CD4-positive, CD25-positive, alpha-beta regulatory T cell (primary cell): ENCODE measurements at places on chromosomes 7 and 10.
A peak's percentile ranks its signal among the peaks of the same experiment; 100 is the strongest.

DNA sequence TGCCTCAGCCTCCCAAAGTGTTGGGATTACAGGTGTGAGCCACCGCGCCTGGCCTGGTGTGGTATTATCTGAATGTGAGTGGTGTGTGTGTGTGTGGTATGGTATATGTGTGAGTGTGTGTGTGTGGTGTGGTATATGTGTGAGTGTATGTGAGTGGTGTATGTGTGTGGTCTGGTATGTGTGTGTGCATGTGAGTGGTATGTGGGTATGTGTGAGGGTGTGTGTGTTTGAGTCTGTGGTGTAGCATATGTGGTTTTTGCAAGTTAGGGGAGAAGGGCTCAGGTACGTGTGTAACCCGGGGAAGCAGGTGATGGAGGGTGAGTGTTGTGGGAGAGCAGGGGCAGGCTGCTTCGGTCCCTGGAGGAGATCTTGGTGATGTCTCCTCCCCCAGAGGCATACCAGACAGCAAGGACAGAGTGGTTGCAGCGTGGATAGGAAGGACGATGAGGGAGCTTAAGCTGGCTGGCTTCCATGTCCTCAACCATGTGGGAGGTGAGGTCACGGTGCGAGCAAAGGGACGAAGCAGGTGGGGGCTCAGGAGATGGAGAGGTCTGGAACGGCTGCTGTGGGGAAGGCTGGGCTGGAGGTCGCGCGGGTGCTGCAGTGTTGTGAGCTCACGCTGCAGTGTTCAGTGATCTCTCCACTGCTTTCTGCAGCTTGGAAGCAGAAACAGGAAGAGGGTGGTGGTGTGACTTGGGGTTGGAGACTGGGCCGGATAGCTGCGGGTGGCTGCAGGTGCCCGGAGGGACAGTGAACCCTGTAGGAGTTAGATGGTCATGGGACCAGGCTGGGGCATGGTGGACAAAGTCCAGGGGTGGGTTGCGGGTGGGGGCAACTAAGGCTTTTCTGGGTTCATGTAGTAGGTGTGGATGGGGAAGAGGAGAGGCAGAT, 5.0 kb downstream of the ZYX start:
- H3K27me3 ChIP-seq: no peaks in the 10 kb centered on the region
- peaks cover 54% of the 10 kb centered on the region for H3K4me1 ChIP-seq
- no peak for DNase-seq
- peak overlapping the region; percentile 58 for H3K4me3 ChIP-seq
- H3K36me3 ChIP-seq: peaks cover 35% of the 10 kb centered on the region

DNA sequence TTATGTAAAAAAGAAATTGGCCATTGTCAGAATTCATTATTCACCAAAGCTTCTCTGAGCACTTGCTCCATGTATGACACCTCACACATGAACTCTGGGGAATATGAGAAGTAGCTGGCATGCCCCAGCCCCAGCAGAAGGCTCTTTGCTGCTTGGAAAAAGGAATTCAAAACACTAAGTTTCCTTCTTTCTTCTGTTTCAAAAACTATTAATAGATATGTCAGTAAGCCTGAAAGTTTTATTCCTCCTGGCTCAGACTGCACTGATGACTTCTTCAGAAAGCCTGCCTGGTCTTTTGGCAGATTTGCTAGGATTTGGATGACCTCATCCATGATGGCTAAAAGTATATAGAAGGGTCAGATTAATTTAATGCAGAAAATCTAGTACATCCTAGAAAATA, 511.0 kb downstream of the GFRA1 start:
- no peak for DNase-seq
- H3K4me1 ChIP-seq: no peaks in the 10 kb centered on the region
- H3K36me3 ChIP-seq: no peaks in the 10 kb centered on the region
- H3K27me3 ChIP-seq: no peaks in the 10 kb centered on the region
- no peak overlapping the region for H3K27ac ChIP-seq

GRCh38 chr7:87056346-87056745, 3.1 kb downstream of the ELAPOR2 start:
- no peak for DNase-seq
- H3K27ac ChIP-seq: no peak overlapping the region
- H3K36me3 ChIP-seq: no peaks in the 10 kb centered on the region

- H3K36me3 ChIP-seq: no peaks in the 10 kb centered on the region
- H3K27me3 ChIP-seq: no peaks in the 10 kb centered on the region
- no peak overlapping the region for H3K27ac ChIP-seq
- no peak overlapping the region for H3K4me3 ChIP-seq
- DNase-seq: no peak
- H3K4me1 ChIP-seq: no peaks in the 10 kb centered on the region
These were observed 73.4 kb upstream of the PPP1R17 start for GRCh38 chr7:31613604-31614003.

GRCh38 chr7:30468041-30468440, 10.5 kb downstream of the NOD1 start:
- H3K4me1 ChIP-seq: peaks cover 18% of the 10 kb centered on the region
- H3K27me3 ChIP-seq: no peaks in the 10 kb centered on the region
- no peak overlapping the region for H3K4me3 ChIP-seq
- peaks cover 14% of the 10 kb centered on the region for H3K36me3 ChIP-seq
- no peak overlapping the region for H3K27ac ChIP-seq

- H3K27ac ChIP-seq: no peak overlapping the region
- H3K4me1 ChIP-seq: no peaks in the 10 kb centered on the region
- no peaks in the 10 kb centered on the region for H3K27me3 ChIP-seq
- no peak overlapping the region for H3K4me3 ChIP-seq
These were observed 60.3 kb downstream of the RAB18 start for GRCh38 chr10:27564398-27564797.

GRCh38 chr7:134936893-134937510, 49.3 kb upstream of the AGBL3 start:
- H3K4me1 ChIP-seq: no peaks in the 10 kb centered on the region
- H3K27me3 ChIP-seq: peaks cover 1% of the 10 kb centered on the region
- DNase-seq: no peak

DNA sequence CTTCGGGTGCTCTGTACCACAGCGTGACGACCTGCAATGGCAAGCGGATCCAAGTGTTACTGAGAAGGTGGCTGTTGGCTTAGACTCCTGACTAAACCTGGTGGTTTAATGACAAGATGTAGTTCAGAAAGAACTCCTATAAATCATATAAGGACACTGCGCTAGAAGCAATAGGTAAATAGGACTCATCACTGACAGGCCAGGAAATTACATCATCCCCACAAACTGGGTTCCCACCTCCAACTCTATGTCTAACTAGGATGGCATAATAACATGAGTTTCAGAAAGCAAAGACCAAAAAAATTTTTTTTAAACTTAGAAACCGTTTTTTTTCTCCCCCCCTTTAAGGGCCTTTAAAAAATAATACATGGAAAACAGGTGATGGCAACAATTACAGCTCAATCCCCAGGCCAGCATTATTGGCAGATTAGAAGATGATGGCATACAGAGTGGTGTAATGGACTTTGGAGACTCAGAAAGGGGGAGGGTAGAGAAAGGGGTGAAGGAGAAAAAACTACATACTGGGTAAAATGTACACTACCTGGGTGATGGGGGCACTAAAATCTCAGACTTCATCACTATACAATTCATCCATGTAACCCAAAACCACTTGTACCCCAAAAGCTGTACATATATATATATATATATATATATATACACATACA, 81.4 kb upstream of the FAM133B start:
- peak; percentile 32 for DNase-seq
- H3K36me3 ChIP-seq: no peaks in the 10 kb centered on the region
- no peaks in the 10 kb centered on the region for H3K27me3 ChIP-seq
- H3K27ac ChIP-seq: no peak overlapping the region
- no peak overlapping the region for H3K4me3 ChIP-seq
- H3K4me1 ChIP-seq: no peaks in the 10 kb centered on the region

DNA sequence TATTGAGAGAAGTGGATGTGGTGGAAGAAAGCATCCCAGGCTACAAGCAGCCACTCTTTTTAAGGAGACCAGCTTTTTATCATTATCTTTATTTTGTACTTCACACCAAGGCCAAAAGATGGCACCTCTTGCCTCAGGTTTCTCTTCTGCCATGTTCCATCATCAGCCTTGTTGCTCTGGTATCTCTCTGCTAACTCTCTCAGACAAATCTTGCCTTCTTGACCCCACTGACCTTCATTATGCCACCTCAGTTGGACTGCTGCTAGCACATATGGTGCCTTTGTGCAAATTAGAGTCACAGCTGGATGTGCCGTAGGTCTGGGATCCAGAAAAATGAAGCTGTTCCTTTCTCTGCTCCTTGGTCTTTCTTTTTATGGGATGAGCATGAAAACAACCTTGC, 47.1 kb upstream of the DYNC1I1 start:
- no peak overlapping the region for H3K4me3 ChIP-seq
- DNase-seq: no peak
- no peaks in the 10 kb centered on the region for H3K36me3 ChIP-seq

- no peak overlapping the region for H3K4me3 ChIP-seq
- peaks cover 10% of the 10 kb centered on the region for H3K4me1 ChIP-seq
- peaks cover 17% of the 10 kb centered on the region for H3K27me3 ChIP-seq
- no peak overlapping the region for H3K27ac ChIP-seq
- DNase-seq: no peak
- H3K36me3 ChIP-seq: no peaks in the 10 kb centered on the region
These were observed 13.0 kb upstream of the BAMBI start for GRCh38 chr10:28664369-28664740.

GRCh38 chr7:8379264-8379663, 54.1 kb upstream of the NXPH1 start:
- no peak overlapping the region for H3K27ac ChIP-seq
- no peaks in the 10 kb centered on the region for H3K36me3 ChIP-seq
- H3K27me3 ChIP-seq: peaks cover 8% of the 10 kb centered on the region
- no peak overlapping the region for H3K4me3 ChIP-seq
- no peaks in the 10 kb centered on the region for H3K4me1 ChIP-seq

GRCh38 chr7:1310936-1311335, 78.3 kb downstream of the UNCX start:
- no peaks in the 10 kb centered on the region for H3K4me1 ChIP-seq
- no peak overlapping the region for H3K27ac ChIP-seq
- no peak for DNase-seq

DNA sequence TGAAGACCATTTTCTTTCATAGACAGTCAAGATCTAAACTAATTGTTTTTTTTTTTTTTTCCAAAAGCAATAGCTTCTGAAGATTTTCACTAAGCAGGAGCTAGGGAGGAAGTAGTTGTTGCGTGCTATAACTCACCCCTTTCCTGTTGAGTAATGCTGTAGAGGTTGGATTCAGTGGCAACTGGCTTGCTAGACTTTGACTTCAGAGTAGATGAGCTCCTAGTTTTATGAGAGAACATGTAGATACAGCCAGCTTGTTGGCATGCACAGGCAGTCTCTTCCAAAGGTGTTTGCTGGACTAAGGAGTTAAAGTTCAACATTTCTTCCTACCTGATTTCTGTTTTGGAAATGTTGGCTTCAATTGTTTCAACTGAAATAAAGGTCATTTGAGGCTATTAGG, 66.2 kb upstream of the MXI1 start:
- H3K36me3 ChIP-seq: no peaks in the 10 kb centered on the region
- H3K27ac ChIP-seq: no peak overlapping the region
- H3K4me1 ChIP-seq: peaks cover 9% of the 10 kb centered on the region
- no peak for DNase-seq

GRCh38 chr10:129532838-129533237, 65.8 kb downstream of the MGMT start:
- H3K36me3 ChIP-seq: peaks cover 11% of the 10 kb centered on the region
- H3K4me1 ChIP-seq: no peaks in the 10 kb centered on the region
- DNase-seq: no peak
- no peaks in the 10 kb centered on the region for H3K27me3 ChIP-seq
- H3K4me3 ChIP-seq: no peak overlapping the region
- H3K27ac ChIP-seq: no peak overlapping the region

- H3K4me1 ChIP-seq: no peaks in the 10 kb centered on the region
- no peaks in the 10 kb centered on the region for H3K36me3 ChIP-seq
- no peaks in the 10 kb centered on the region for H3K27me3 ChIP-seq
- H3K4me3 ChIP-seq: no peak overlapping the region
These were observed 414.0 kb upstream of the ANKRD30A start for GRCh38 chr10:36711361-36711760.

- no peak overlapping the region for H3K4me3 ChIP-seq
- no peaks in the 10 kb centered on the region for H3K4me1 ChIP-seq
- no peak overlapping the region for H3K27ac ChIP-seq
- H3K27me3 ChIP-seq: no peaks in the 10 kb centered on the region
These were observed 33.7 kb downstream of the MGMT start for GRCh38 chr10:129500617-129501339.

DNA sequence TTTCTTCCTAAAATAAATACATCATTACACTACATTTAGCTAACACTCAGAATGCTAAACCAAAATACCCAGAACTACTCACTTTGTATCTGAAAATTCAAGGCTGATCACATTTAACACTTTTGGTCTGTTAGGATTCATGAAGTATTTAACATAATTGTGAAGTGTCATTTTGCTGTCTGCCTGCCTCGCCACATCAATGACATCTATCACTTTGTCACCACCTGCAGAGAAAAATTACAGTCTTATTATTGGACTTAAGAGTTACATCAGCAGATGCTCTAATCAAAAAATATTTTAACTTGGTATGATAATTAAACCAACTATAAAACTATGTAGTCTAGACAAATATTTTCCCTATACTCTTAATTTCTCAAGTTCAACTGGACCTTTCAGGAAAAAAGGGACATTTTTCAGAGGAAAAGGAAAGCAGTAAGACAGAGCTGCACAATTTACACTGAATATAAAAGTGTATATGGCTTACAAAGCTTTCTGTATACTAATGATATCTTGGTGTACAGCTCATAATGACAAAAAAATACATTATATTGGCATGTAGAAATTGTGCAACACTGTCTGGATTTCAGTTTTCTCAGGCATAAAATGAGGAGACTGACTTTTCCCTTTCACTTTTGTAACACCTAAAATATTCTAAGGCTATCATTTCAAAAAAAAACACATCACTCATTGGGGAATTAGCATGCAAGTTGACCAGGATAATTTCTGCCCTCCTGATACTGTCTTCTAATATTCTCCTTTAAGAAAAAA, 49.2 kb downstream of the KDM7A start:
- H3K4me1 ChIP-seq: no peaks in the 10 kb centered on the region
- H3K27ac ChIP-seq: no peak overlapping the region
- no peaks in the 10 kb centered on the region for H3K27me3 ChIP-seq
- DNase-seq: no peak

GRCh38 chr10:76375761-76376160, 944.3 kb downstream of the LRMDA start:
- no peaks in the 10 kb centered on the region for H3K36me3 ChIP-seq
- no peak overlapping the region for H3K4me3 ChIP-seq
- DNase-seq: no peak

DNA sequence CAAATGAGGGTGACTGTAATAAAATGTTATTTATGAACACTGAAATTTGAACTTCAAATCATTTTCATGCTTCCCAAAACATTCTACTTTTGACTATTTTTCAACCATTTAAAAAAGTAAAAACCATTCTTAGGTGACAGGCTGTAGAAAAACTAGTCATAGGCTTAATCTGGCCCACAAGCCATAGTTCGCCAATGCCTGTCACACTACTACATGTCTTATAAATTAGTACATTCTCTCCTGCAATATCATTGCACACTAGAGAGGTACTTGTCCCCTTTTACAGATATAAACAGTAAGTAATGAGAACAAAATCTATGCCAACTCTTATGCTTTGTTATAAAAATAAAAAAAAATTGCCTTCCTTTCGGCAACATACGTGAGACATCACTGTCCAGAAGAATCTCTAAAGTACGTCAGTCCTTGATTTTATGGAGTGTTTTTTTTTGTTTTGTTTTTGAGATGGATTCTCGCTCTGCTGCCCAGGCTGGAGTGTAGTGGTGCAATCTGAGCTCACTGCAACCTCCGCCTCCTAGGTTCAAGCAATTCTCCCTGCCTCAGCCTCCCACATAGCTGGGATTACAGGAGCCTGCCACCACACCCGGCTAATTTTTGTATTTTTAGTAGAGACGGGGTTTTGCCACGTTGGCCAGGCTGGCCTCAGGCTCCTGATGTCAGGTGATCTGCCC, 23.2 kb downstream of the UPF2 start:
- DNase-seq: no peak
- peaks cover 5% of the 10 kb centered on the region for H3K36me3 ChIP-seq

- no peak for DNase-seq
- H3K4me1 ChIP-seq: no peaks in the 10 kb centered on the region
- H3K36me3 ChIP-seq: no peaks in the 10 kb centered on the region
- no peaks in the 10 kb centered on the region for H3K27me3 ChIP-seq
These were observed 242.7 kb downstream of the FOXP2 start for GRCh38 chr7:114657279-114657678.
